ENCODE measurements at places on chromosomes 6 and 20.
A peak's percentile ranks its signal among the peaks of the same experiment; 100 is the strongest.

DNA sequence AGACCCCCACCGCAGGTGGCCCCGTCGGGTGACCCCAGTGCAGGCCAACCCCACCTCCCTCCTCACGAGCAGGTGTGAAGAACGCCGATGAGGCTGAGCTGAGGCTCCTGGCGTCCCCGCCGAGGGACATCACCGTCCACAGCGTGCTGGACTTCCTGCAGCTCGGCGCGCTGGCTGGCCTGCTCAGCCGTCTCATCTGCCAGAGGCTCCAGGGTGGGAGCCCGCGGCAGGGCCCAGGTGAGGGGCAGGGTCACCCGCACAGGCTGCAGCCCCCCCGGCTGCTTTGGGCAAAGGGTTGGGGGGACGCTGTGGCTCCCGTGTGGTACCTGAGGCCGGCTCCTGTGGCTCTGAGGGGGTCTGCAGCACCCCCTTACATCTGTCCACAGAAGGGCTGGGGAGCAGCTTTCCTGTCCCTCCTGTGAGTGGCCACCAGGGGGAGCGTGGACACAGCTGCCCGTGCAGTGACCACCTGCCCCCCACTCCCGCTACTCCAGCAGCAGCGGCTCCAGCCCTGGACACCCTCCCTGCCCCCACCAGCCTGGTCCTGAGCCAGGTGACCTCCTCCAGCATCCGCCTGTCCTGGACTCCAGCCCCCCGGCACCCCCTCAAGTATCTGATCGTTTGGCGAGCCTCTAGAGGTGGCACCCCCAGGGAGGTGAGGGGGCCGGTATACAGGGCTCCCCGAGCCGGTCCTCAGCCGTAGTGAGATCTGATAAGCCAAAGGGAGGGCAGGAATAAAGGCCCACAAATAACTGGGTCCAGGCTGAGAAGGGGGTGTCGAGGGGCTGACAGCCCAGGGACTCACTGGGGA is 16.5 kb downstream of the COL20A1 start:
- peak; percentile 10 for DNase-seq

GRCh38 chr6:135525594-135525993 is 28.1 kb upstream of the AHI1 start:
- no peak for DNase-seq

- DNase-seq: no peak
Measured at GRCh38 chr20:35303382-35303734, 11.1 kb upstream of the FAM83C start.

- no peak for DNase-seq
Measured at GRCh38 chr20:10550204-10551118, 115.4 kb downstream of the SLX4IP start.

- no peak for DNase-seq
Measured at GRCh38 chr6:74756923-74757322, 448.9 kb downstream of the COL12A1 start.

- no peak for DNase-seq
Measured at GRCh38 chr6:144843701-144844100, 558.6 kb downstream of the UTRN start.

DNA sequence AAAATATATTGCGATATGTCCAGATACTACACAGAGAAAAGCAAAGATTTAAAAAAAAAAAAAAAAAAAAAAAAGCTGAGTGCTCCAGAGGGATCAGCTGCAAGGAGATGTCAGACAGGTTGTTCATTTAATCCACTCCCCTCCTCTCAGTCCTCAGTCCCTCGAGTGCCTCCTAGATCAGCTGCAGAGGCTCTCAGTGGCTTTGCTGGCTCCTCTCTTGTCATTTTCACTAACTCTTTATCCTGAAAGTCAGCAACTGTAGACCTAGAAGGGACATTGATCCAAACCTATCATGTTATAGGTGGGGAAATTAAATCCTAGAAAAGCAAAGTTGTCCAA is 61.6 kb downstream of the KIAA0319 start:
- no peak for DNase-seq

DNA sequence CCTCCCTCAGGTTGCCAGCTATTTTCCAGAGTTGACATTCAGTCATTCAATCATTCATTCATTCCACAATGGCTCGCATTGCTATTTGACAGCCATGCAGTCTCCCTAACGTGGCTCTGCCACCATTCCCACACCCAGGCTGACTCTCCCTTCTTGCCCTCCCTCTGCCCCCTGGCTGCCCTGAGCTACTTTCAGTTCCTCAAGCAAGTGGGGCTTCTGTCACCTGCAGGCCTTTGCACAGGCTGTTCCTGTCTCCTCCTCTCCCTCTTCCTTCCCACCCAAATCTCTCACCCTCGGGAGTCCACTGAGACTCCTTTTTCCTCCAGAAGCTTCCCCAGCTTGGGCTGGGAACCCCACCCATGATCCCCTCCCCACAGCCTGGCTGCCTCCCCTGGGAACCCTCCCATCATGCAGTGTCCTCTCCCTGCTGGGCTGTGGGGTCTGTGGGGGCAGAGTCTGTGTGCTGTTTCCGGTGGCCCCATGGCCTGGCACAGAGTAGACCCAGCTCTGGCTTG is 2.6 kb downstream of the PACSIN1 start:
- DNase-seq: peak; percentile 79
